ENCODE measurements at places on chromosomes 12 and 14. TPM values are rescaled to one million over a fixed set of nuclear protein-coding genes. Genes with fewer than 3 reads are reported as not detected.

The SERPINA9 gene
- total RNA-seq, result not detected

The P2RX2 gene
- not detected for total RNA-seq

The OR4N2 gene
- not detected for total RNA-seq

The DNAJC22 gene
- total RNA-seq, result 1.3 TPM

The WDHD1 gene
- 23.9 TPM for total RNA-seq

The GUCY2C gene
- total RNA-seq, result not detected

The GNB3 gene
- 3.1 TPM for total RNA-seq

The KIF21A gene
- total RNA-seq, result 27.9 TPM

The OR6J1 gene
- total RNA-seq, result not detected

The TMBIM4 gene
- 128 TPM for total RNA-seq

The ARHGEF25 gene
- 2.2 TPM for total RNA-seq

The RNF212B gene
- total RNA-seq, result not detected

The POLR3B gene
- 18.4 TPM for total RNA-seq

The SLC2A14 gene
- not detected for total RNA-seq

The RNASE2 gene
- not detected for total RNA-seq

The LRP6 gene
- 49.1 TPM for total RNA-seq

The DMAC2L gene
- total RNA-seq, result 8.2 TPM

The PPFIA2 gene
- total RNA-seq, result not detected

The FZD10 gene
- not detected for total RNA-seq

The SAMD4A gene
- 46.5 TPM for total RNA-seq

The TC2N gene
- total RNA-seq, result under 0.01 TPM

The KRT86 gene
- not detected for total RNA-seq

The WNT5B gene
- total RNA-seq, result 0.53 TPM

The SLC2A13 gene
- 7.0 TPM for total RNA-seq

The MANSC4 gene
- total RNA-seq, result 0.14 TPM

The NUP37 gene
- 60.4 TPM for total RNA-seq

The MYF5 gene
- total RNA-seq, result not detected

The IL22 gene
- total RNA-seq, result not detected

The GRIP1 gene
- 0.07 TPM for total RNA-seq

The SH2B3 gene
- total RNA-seq, result 147 TPM

The SRRM4 gene
- not detected for total RNA-seq

The EPYC gene
- total RNA-seq, result not detected

The ULK1 gene
- 8.8 TPM for total RNA-seq

The TXNDC16 gene
- total RNA-seq, result 6.5 TPM

The NT5DC3 gene
- total RNA-seq, result 9.3 TPM

The TNFAIP2 gene
- 35.8 TPM for total RNA-seq

The MYO1A gene
- 0.07 TPM for total RNA-seq

The GZMB gene
- not detected for total RNA-seq

The TAS2R31 gene
- 12.6 TPM for total RNA-seq

The NRXN3 gene
- 0.22 TPM for total RNA-seq

The REM2 gene
- not detected for total RNA-seq

Measured in thoracic aorta endothelial cell (primary cell).